MCF 10A (cell line): ENCODE measurements at places on chromosomes 13 and 19. TPM values are rescaled to one million over a fixed set of nuclear protein-coding genes. Genes with fewer than 3 reads are reported as not detected.

Gene CGB2
- not detected in 2 replicates for total RNA-seq

Gene FBN3
- total RNA-seq, result not detected in 2 replicates

Gene SLC7A10
- not detected in 2 replicates for total RNA-seq

Gene SIGLEC10
- not detected in 2 replicates for total RNA-seq

Gene ETV2
- total RNA-seq, result 0.44 and 1.0 TPM in 2 replicates

Gene DHDH
- not detected in 2 replicates for total RNA-seq

Gene PNPLA6
- 75.8 and 96.1 TPM in 2 replicates for total RNA-seq

Gene C19orf85
- 0.23 and 0.32 TPM in 2 replicates for total RNA-seq

Gene PSMC4
- 105 and 108 TPM in 2 replicates for total RNA-seq

Gene RPL18
- 1,536 and 1,736 TPM in 2 replicates for total RNA-seq

Gene ZNF610
- not detected in 2 replicates for total RNA-seq

Gene UBE2L5
- not detected in 2 replicates for total RNA-seq

Gene RFPL4AL1
- not detected in 2 replicates for total RNA-seq

Gene RAD23A
- 197 and 219 TPM in 2 replicates for total RNA-seq

Gene ZNF540
- total RNA-seq, result 1.1 TPM in 2 replicates

Gene FFAR1
- not detected in 2 replicates for total RNA-seq

Gene FGF14
- 0.15 TPM in 1 of 2 replicates, not detected in the other for total RNA-seq

Gene FFAR2
- total RNA-seq, result not detected in 2 replicates

Gene OR7A5
- total RNA-seq, result not detected in 2 replicates

Gene CD79A
- not detected in 2 replicates for total RNA-seq

Gene ZNF296
- 2.0 and 2.7 TPM in 2 replicates for total RNA-seq

Gene MBD3
- 103 and 114 TPM in 2 replicates for total RNA-seq

Gene GFY
- not detected in 2 replicates for total RNA-seq

Gene CGB3
- not detected in 2 replicates for total RNA-seq

Gene ZNF284
- 2.5 and 3.8 TPM in 2 replicates for total RNA-seq

Gene SHISA7
- not detected in 2 replicates for total RNA-seq

Gene HPN
- total RNA-seq, result not detected in 2 replicates

Gene ZNF154
- not detected in 2 replicates for total RNA-seq

Gene STAP2
- 14.8 and 20.3 TPM in 2 replicates for total RNA-seq

Gene IGFL3
- not detected in 2 replicates for total RNA-seq

Gene ZNF491
- total RNA-seq, result not detected in 2 replicates

Gene BABAM1
- 96.1 and 104 TPM in 2 replicates for total RNA-seq

Gene FGF22
- not detected in 2 replicates for total RNA-seq

Gene CCNE1
- 3.0 and 3.5 TPM in 2 replicates for total RNA-seq

Gene SLC10A2
- not detected in 2 replicates for total RNA-seq

Gene TEX29
- not detected in 2 replicates for total RNA-seq

Gene AP3D1
- 172 and 181 TPM in 2 replicates for total RNA-seq

Gene WDR87
- not detected in 2 replicates for total RNA-seq

Gene CYP4F8
- total RNA-seq, result not detected in 2 replicates

Gene STOML3
- not detected in 2 replicates for total RNA-seq

Gene NMRK2
- total RNA-seq, result not detected in 2 replicates

Gene SCEL
- 1.0 and 1.3 TPM in 2 replicates for total RNA-seq

Gene NLRP5
- not detected in 2 replicates for total RNA-seq

Gene UNC13A
- 0.15 and 0.21 TPM in 2 replicates for total RNA-seq

Gene ATP12A
- not detected in 2 replicates for total RNA-seq

Gene ZNF525
- total RNA-seq, result 9.5 and 11.2 TPM in 2 replicates

Gene ZSCAN22
- total RNA-seq, result 3.8 and 4.7 TPM in 2 replicates

Gene NXNL1
- total RNA-seq, result not detected in 2 replicates

Gene KLK10
- not detected in 2 replicates for total RNA-seq

Gene ZNF20
- total RNA-seq, result 1.4 and 4.0 TPM in 2 replicates
